Activated CD8-positive, alpha-beta T cell treated with anti-CD3 and anti-CD28 coated beads for 36 hours (primary cell): ENCODE measurements at places on chromosomes 13 and 19.

DNA sequence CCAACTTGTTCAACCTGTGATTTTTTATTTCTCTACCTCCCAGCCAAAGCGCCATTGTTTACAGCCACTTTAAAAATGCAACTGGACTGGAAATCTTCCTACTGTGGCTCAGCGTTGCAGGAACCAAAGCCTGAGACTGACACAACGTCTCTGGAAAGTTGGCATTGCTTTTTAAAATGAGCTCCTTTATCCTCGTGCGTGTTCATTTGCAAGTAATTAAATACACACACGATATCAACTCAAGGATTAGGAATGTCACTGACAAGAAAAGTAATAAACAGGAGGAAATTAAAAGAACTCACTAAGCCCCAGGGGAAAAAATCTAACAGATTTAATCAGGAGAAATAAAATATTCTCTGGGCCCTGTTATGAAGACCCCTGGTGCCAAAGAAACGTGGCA, 184.6 kb upstream of the IRS2 start:
- no peak for DNase-seq

DNA sequence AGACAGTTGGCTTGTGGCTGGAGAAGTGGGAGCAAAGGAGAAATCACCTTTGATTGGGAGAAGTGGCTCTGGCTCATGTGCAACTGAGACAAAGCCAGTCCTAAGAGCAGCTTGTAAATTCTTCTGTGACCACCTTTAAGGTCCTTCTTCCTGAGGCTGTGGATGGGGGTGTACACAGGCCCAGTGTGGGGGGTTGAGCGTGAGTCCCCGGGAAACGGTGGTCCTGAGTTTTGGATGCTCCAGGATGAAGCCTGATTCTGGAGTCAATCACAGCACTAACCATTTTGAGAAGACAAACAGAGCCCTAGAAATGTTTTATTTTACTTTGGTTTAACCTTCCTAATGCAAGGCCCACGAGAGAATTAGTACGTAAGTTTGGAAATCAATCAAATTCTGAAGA, 3.9 kb upstream of the CEBPA start:
- no peak for DNase-seq

- DNase-seq, result no peak
Measured at GRCh38 chr13:102845289-102845629, 573 bp upstream of the ERCC5 start.

DNA sequence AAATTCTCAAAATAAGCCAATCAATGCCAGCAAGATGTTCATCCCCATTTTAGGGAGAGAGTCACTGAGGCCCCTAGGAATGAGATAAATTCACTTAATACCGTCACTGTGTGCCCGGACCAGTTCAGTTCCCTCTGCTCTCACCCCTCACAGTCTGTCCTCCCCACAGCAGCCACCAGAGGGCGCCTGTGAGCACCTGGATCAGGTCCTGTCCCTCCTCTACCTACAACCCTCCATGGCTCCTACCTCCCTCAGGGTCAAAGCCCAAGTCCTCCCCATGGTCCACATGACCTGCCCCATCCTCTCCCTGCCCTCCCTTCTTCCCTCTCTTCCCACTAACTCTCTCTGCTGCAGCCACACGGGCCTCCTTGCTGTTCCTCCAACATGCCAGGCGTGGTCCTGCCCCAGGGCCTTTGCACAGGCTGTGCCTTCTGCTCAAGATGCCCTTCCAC, 42.0 kb upstream of the NFIC start:
- peak; percentile 88 for DNase-seq

GRCh38 chr13:23629566-23630272, 59.5 kb downstream of the TNFRSF19 start:
- DNase-seq, result no peak

DNA sequence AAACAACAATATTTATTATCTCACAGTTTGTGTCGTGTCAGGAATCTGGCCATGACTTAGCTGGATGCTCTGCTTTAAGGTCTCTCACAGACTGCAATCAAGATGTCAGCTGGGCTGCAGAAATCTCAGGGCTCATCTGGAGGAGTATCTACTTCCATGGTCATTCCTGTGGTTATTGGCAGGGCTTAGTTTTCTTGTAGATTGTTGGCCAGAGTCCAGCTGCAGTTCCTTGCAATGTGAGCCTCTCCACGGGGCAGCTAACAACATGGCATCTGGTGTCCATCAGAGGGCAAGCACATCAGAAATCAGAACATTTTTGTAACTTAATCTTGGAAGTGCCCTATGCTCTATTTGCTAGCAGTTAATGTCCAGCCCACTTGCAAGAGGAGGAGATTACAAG, 45.7 kb upstream of the TDRD3 start:
- no peak for DNase-seq

- DNase-seq, result no peak
Measured at GRCh38 chr19:47344425-47344824, 4.7 kb upstream of the DHX34 start.

DNA sequence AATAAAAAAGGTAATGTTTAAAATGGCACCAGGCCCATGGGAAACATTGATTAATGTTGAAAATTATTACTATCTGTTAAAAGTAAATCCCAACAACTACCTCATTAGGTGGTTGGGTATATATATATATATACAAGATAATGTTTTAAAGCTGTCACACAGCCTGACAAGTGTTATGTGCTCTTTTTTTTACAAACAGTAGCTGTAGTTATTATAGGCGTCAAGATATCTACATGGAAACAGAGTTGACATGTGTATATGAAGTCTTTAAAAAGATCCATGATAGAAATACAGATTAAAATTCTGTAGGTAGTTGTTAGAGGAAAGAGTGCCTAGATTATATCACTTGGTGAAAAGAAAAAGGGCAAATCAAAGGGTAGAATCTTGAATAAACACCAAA, 279.9 kb downstream of the SLITRK6 start:
- DNase-seq, result no peak

DNA sequence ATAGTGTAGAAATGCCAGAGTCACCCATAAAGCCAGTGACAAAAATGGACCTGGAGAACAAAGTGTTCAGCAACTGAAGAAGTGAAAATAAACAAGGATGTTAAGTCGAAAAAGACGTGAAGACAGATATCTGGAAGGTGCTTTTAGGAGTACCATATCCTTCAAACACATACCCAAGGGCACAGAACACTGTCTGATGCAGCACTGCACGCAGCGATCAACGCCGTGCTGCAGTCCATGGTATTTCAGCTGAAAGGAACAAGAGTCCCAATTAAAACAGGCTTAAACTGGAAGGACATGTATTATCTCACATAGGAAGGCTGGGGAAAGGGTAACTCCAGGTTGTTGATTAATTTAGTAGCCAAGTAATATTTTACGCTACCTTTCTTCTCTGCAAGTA, 108.2 kb downstream of the SGCG start:
- no peak for DNase-seq

DNA sequence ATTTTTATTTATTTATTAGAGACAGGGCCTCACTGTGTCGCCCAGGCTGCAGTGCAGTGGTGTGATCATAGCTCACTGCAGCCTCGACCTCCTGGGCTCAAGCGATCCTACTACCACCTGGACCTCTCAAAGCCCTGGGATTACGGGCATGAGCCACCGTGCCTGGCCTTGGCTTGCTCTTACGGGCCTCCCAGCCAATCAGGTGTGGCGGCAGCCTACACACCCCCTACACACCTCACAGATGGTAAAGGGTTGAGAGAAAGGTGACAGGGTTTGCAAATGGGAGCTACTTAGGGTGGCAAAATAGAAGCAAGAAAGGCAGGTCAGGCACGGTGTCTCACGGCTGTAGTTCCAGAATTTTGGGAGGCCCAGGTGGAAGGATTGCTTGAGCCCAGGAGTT, 1.0 kb upstream of the ZBTB32 start:
- no peak for DNase-seq

- no peak for DNase-seq
Measured at GRCh38 chr13:113419531-113420193, 33.6 kb downstream of the ADPRHL1 start.

- DNase-seq, result no peak
Measured at GRCh38 chr13:23790577-23791170, 98.5 kb downstream of the MIPEP start.

DNA sequence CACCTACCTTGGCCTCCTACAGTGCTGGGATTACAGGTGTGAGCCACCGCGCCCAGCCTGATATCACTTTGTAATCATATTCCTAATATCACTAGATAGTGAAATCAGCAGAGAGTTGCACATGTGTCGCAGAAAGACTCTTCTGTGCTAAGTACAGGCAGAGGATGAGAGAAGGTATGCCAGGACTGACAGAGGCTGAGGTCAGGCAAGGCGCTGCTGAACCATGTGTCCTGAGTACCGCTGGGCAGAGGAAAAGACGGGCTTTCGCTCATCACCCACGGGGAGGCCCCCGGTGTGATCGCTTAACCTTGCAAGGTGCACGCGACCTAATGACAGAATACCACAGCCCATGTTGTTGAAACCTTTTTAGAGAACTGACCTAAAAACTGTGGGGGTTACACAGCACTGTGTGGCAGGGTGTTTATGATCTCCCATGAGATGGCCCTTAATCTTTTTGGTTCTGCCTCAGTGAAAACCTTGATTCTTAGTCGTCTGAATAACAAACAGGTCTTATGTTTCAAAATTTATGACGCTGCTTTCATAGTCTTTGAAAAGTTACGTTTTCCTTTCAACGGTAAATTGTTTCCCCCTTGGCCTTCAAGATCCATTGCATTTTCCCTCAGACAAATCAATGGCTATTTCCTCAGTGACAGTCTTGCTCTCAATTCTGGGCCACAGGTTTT, 12.2 kb downstream of the GJA3 start:
- no peak for DNase-seq

GRCh38 chr19:18667531-18668251, 15.8 kb upstream of the CRTC1 start:
- no peak for DNase-seq

DNA sequence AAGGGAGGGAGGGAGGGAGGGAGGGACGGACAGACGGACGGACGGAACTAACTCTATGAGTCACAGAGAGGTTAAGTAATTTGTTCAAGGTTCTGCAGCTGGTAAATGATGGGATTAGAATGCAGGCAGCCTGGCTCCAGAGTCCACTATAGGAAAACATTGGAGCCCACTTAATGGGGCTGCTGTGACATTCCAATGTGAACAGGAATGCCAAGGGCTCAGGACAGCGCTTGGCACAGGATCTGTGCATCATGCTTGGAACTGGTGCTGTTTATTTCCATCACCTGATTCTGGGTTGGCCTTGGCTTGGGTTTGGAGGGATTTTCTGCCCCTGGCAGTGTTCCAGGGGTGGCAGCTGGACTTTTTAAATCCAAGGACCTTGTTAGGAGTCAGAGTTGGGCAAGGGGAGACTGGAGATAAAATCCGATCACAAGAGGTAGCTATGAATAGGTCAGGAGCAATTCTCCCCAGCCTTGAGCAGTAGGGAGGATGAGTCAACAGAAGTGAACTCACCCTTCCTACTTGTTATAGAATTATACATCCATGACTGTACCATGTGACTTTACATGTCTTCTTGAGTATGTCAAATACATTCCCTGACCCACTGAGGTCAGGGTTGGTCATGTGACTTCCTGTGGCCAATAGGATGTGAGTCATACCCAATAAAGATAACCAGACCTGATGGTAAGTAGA, 7.8 kb upstream of the HIF3A start:
- no peak for DNase-seq

- DNase-seq, result no peak
Measured at GRCh38 chr13:36831291-36831690, 12.3 kb downstream of the RFXAP start.

GRCh38 chr13:114071991-114072390, 60.4 kb downstream of the RASA3 start:
- DNase-seq, result no peak

GRCh38 chr19:29667901-29668341, 2.7 kb downstream of the PLEKHF1 start:
- DNase-seq, result peak; percentile 84

- DNase-seq, result no peak
Measured at GRCh38 chr13:113295776-113296175, 1.3 kb upstream of the LAMP1 start.

DNA sequence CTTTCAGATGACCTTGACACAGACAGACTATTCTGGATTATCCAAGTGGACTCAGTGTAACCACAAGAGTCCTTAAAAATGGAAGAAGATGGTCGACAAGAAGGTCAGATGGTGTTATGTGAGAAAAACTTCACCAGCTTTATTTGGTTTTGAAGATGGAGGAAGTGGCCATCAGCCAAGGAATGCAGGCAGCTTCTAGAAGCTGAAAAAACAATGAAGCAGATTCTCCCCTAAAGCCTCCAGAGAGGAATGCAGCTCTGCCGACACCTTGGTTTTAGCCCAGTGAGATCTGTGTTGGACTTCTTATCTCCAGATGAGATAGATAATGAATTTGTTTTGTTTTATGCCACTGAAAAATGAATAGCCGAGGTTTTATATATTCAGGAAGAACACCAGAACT, 501.5 kb downstream of the DCT start:
- no peak for DNase-seq

DNA sequence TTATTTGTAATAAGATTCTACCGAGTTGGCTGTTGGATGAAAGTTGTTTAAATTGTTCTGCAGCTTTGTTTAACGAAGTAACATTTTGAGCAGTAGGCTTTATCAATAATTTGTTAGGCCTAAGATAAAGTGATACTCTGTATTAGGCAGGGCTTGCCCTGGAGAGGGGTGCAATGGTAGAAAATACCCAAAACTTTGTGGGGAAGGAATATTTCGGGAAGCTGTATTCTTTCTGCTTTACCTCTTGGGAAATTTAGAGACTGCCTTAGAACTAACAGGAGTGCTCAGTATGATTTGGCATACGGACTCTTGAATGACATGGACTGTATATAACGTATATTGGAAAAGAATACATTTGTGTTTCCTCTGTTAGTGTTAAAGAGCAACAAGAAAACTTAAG, 2.5 kb downstream of the PDS5B start:
- no peak for DNase-seq

GRCh38 chr13:81207231-81207630, 866.3 kb upstream of the SPRY2 start:
- no peak for DNase-seq

GRCh38 chr13:85367887-85368286, 431.3 kb downstream of the SLITRK6 start:
- DNase-seq, result no peak

DNA sequence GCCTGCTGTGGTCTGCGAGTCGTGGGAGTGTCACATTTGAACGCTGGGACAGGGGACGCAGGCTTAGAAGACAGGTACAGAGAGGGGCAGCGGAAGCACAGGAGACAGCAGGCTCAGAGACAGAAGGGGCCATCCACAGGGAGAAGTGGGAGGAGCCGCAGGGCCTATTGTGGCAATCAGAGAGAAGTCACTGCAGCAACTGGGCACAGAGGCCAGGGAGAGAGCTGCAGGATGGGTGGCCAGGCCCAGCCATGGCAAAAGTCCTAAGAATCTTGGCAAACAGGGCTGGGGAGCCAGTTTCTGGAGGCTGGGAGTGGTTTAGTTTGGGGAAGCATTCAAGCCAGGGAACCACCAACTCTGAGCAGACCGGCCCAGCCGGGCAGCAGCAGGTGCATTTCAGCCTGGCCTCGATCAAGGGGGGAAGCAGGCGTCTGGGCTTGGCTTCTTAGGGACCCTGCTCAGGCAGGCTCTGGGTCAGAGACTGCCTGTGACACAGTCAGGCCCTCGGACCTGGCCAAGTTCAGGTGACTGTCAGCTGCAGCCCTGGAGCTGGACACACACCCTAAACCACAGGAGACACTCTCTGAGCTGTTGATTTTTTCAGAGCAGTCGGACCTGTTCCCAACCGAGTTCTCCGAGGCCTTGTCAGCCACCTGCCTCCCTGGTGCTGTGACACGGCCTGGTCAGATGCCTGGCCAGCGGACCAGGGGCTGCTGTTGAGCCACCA, 11.8 kb downstream of the SH3GL1 start:
- no peak for DNase-seq
